ENCODE measurements at places on chromosomes 4 and X. TPM values are rescaled to one million over a fixed set of nuclear protein-coding genes. Genes with fewer than 3 reads are reported as not detected.

- no peaks in the 10 kb centered on the region for H3K27me3 ChIP-seq
- H3K4me3 ChIP-seq: no peak overlapping the region
- H3K36me3 ChIP-seq: no peaks in the 10 kb centered on the region
- H3K4me1 ChIP-seq: peaks cover 4% of the 10 kb centered on the region
These were observed 8.6 kb upstream of the CDKN2AIP start for GRCh38 chr4:183435803-183436202.

DNA sequence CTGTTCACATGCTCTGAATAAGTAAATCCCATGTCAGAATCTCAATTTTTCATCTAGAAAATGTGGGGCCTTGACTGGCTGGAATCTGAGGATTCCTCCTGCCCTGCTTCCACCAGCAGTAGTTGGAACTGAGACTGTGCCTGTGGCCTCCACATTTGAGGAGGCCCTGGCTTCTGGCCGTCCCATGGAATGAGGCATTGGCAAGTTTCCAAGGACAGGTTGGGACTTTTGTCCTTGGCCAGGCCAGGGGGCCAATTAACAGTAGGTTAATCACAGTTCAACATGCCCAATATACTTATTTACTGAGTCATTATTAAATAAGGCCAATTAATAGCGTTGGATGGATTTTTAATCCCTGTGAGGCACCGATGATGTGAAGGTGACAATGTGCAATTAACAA is 50.2 kb upstream of the GABRE start:
- no peaks in the 10 kb centered on the region for H3K4me1 ChIP-seq
- no peaks in the 10 kb centered on the region for H3K36me3 ChIP-seq
- no peak overlapping the region for H3K4me3 ChIP-seq
- DNase-seq: no peak
- H3K27me3 ChIP-seq: no peaks in the 10 kb centered on the region
- no peak overlapping the region for H3K27ac ChIP-seq

DNA sequence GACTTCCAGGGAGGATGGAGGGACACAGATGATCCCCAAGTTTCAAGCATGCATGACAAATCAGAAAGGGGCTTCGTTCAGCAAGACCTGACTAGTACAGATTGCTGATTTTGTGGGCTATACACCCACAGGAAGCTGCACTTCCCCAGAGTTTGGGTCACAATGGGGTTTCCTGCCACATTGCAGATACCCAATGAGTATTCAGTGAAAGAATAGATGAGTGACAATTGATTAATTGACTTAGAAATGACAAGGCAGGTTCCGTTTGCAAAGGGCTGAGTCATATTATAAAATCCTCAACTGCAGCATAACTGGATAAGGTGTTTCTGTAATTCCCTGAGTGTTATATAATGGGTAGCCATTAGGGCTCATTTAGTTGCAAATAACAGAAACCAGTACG is 146.6 kb upstream of the TBL1X start:
- H3K27me3 ChIP-seq: no peaks in the 10 kb centered on the region
- H3K36me3 ChIP-seq: no peaks in the 10 kb centered on the region
- no peak overlapping the region for H3K4me3 ChIP-seq

The GABRB1 gene
- not detected for total RNA-seq

GRCh38 chrX:147912093-147912801 is 528 bp downstream of the FMR1 start:
- peak overlapping the region; percentile 83 for H3K27ac ChIP-seq
- H3K4me1 ChIP-seq: no peaks in the 10 kb centered on the region
- H3K27me3 ChIP-seq: no peaks in the 10 kb centered on the region
- no peaks in the 10 kb centered on the region for H3K36me3 ChIP-seq
- peak overlapping the region; percentile 54 for H3K4me3 ChIP-seq

GRCh38 chr4:26217961-26218676 is 102.7 kb upstream of the RBPJ start:
- H3K27ac ChIP-seq: peak overlapping the region; percentile 0
- no peaks in the 10 kb centered on the region for H3K27me3 ChIP-seq
- no peak for DNase-seq
- no peaks in the 10 kb centered on the region for H3K4me1 ChIP-seq
- no peak overlapping the region for H3K4me3 ChIP-seq

DNA sequence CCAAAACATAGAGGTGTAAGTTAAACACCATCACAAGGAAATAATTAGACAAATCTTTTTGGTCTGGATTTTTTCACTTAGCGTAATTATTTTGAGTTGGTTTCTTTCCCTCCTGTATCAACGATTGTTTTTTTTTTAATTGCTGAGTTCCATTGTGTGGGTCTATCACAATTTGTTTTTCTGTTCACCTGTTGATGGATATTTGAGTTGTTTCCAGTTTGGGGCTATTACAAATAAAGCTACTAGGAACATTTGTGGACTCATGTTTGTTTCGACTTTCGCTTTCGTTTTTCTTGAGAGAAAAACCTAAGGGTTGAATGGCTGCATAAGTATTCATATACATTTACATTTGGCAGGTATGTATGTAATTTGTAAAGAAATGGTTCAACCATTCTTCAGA is 20.4 kb upstream of the FBXW7 start:
- H3K27ac ChIP-seq: no peak overlapping the region
- no peaks in the 10 kb centered on the region for H3K4me1 ChIP-seq
- no peak overlapping the region for H3K4me3 ChIP-seq
- H3K27me3 ChIP-seq: no peaks in the 10 kb centered on the region

GRCh38 chrX:108439961-108440696 is 491 bp downstream of the COL4A5 start:
- H3K4me1 ChIP-seq: no peaks in the 10 kb centered on the region
- no peak overlapping the region for H3K27ac ChIP-seq
- DNase-seq: no peak
- no peaks in the 10 kb centered on the region for H3K36me3 ChIP-seq
- no peak overlapping the region for H3K4me3 ChIP-seq

The KIAA1210 gene
- total RNA-seq: not detected

DNA sequence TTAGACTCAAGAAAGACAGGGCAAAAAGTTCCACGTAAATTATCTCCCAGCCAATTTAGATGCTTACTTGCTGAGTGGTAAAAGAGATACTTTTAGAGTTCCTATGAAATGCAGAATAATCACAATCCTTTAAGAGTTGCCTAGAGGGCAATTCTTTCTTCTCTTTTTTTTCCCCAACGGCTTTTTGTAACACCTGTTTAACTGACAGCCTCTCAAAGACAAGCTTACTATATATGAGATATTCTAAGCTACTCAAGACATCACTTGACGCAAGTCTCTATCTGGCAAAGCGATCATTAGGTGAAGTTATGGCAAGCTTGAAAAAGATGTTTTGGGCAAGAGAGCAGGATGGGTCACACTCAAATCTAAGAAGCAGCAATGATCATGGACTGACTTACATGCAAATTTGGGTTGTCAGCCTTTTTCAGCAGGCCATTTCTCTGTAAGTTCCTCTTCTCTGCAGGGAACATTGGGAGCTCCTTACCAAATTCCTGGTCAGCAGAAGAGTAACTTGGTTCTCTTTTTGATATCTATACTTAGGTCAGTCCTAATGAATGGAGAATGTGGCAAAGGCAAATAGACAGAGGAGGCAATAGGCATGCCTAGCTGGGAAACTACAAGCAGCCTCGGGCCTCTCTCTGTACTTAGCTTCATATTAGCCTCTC is 162.9 kb upstream of the FGF13 start:
- no peak overlapping the region for H3K4me3 ChIP-seq
- H3K36me3 ChIP-seq: no peaks in the 10 kb centered on the region
- no peaks in the 10 kb centered on the region for H3K4me1 ChIP-seq
- no peak overlapping the region for H3K27ac ChIP-seq

The FAM149A gene
- 16.6 TPM for total RNA-seq

DNA sequence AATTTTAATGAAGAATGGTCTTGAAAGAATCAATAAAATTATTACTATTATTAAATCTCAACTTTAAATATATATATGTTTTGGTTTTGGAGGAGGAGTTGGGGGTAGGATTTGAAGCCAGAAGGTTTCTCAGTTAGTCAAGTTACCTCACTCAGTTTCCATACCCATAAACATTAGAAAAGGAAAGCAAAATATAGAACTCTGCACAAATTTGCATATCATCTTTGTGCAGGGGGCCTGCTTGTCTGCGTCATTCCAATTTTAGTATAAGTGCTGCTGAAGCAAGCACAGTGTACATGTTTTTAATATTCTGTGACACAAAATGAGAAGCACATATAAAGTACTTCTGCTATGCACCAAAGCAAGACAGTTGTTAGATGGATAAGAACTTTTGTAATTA is 47.5 kb upstream of the SCRG1 start:
- H3K27ac ChIP-seq: no peak overlapping the region
- H3K4me3 ChIP-seq: no peak overlapping the region
- no peaks in the 10 kb centered on the region for H3K4me1 ChIP-seq
- no peaks in the 10 kb centered on the region for H3K27me3 ChIP-seq
- no peak for DNase-seq

The STPG2 gene
- total RNA-seq: not detected

DNA sequence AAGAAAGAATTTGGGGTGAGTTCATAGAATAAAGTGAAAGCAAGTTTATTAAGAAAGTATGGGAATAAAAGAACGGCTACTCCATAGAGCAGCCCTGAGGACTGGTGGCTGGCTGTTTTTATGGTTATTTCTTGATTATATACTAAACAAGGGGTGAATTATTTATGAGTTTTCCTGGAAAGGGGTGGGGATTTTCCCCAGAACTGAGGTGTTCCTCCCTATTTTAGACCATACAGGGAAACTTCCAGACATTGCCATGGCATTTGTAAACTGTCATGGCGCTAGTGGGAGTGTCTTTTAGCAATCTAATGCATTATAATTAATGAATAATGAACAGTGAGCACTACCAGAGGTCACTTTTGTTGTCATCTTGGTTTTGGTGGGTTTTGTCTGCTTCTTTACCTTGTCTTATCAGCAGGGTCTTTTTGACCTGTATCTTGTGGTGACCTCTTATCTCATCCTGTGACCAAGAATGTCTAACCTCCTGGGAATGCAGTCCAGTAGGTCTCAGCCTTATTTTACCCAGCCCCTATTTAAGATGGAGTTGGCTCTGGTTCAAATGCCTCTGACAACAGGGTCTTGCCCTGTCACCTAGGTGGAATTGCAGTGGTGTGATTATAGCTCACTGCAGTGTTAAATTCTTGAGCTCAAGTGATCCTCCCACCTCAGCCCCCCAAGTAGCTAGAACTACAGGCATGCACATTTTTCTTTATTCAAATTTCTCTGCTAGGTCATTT is 27.1 kb downstream of the RAPGEF2 start:
- no peaks in the 10 kb centered on the region for H3K36me3 ChIP-seq
- DNase-seq: no peak
- no peaks in the 10 kb centered on the region for H3K27me3 ChIP-seq
- H3K27ac ChIP-seq: no peak overlapping the region
- H3K4me3 ChIP-seq: no peak overlapping the region

DNA sequence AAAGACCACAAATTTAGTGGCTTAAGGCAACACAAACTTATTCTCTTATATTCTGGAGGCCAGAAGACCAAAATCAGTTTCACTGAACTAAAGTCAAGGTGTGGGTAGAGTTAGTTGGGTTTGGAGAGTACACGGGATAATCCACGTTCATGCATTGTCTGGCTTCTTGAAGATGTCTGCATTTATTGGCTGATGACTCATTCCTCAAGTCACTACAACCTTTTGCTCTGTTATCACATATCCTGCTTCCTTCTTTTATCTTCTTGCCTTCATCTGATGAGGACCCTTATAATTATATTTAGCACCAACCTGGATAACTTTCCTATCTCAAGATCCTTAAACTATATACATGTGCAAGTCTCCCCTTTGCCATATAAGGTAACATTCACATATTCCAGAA is 590.0 kb downstream of the FSTL5 start:
- no peak overlapping the region for H3K4me3 ChIP-seq
- no peaks in the 10 kb centered on the region for H3K36me3 ChIP-seq
- no peaks in the 10 kb centered on the region for H3K27me3 ChIP-seq
- no peak for DNase-seq
- H3K4me1 ChIP-seq: no peaks in the 10 kb centered on the region

The GNRHR gene
- not detected for total RNA-seq

GRCh38 chr4:3337811-3338210 is 45.0 kb downstream of the RGS12 start:
- no peaks in the 10 kb centered on the region for H3K27me3 ChIP-seq
- no peak for DNase-seq
- H3K4me1 ChIP-seq: no peaks in the 10 kb centered on the region

The DMP1 gene
- total RNA-seq: not detected

DNA sequence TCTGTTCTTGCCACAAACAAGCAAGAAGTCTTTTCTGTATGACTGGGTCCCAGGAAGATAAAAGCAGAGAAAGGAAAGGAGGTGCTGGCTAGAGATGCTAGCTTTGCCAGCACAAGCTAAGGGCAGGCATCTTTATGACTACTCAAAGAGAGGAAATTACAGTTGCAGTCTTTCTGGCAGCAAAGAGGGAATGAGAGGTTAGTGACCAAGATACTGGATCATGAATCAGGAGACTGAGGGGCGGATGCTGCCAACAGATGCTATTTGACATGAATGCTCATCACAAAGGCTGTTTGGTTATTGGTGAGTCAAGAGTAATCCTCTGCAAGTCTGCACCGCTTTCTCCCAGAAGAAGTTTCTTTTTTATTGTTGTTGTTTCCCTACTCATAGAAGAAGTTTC is 5.5 kb upstream of the XIAP start:
- no peak for DNase-seq
- no peaks in the 10 kb centered on the region for H3K4me1 ChIP-seq
- H3K27ac ChIP-seq: no peak overlapping the region

The ANKRD50 gene
- 14.0 TPM for total RNA-seq

DNA sequence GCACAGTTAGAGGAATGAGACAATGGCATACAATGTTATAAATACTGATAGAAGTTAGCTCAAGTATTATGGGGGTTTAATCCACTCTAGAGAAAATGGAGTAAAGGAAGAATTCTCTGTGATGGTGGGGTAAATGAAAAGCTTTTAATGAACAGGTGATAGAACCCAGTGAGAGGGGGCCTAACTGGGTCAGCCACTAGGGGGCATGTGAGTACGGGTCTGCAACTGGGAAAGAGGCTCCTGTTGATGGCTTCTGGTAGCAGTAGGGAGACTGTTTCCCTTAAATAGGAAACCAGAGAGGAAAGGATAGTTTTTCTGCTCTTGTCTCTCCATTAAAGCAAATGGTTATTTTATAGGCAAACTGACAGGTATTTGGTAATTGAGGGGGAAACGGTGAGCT is 132.8 kb upstream of the GPR101 start:
- H3K27me3 ChIP-seq: no peaks in the 10 kb centered on the region
- no peak overlapping the region for H3K27ac ChIP-seq
- H3K4me3 ChIP-seq: no peak overlapping the region
- H3K36me3 ChIP-seq: no peaks in the 10 kb centered on the region
- peak; percentile 17 for DNase-seq

All from colonic mucosa (tissue), 4 donors.